ENCODE measurements at places on chromosomes 13 and 19.

DNA sequence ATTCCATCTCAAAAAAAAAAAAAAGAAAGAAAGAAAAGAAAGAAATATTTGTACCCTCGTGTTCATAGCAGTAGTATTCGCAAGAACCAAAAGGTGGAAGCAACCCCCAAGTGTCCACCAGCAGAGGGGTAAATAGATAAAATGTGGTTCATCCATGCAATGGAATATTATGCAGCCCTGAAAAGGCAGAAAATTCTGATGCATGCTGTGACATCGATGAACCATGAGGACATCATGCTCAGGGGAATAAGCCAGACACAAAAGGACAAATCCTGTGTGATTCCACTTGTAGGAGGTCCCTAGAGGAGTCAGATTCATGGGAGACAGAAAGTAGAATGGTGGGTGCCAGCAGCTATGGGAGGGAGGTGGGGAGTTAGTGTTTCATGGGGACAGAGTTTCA is 6.4 kb upstream of the LRRC8E start:
- DNase-seq, result no peak

GRCh38 chr13:41145136-41145908 is 12.7 kb upstream of the KBTBD6 start:
- no peak for DNase-seq

GRCh38 chr19:54431255-54431838 is 16.1 kb downstream of the TTYH1 start:
- DNase-seq, result no peak

DNA sequence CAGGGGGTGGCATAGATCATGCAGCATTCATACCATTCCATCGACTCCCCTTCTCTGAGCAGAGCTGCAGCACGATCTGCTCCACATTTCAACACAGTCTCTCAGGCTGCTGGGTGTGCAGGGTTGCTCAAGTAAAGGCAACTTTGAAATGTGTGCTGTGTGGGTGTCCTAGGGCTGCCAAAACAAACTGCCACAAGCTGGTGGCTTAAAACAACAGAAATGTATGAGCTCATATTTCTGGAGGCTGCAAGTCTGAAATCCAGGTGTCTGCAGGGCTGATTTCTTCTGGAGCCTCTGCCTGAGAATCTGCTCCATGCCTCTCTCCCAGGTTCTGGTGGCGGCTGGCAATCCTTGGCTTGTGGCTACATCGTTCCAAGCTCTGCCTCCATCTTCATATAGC is 63.7 kb upstream of the WDFY2 start:
- DNase-seq, result no peak

GRCh38 chr19:39328046-39328705 is 7.5 kb upstream of the LRFN1 start:
- DNase-seq, result peak; percentile 97

DNA sequence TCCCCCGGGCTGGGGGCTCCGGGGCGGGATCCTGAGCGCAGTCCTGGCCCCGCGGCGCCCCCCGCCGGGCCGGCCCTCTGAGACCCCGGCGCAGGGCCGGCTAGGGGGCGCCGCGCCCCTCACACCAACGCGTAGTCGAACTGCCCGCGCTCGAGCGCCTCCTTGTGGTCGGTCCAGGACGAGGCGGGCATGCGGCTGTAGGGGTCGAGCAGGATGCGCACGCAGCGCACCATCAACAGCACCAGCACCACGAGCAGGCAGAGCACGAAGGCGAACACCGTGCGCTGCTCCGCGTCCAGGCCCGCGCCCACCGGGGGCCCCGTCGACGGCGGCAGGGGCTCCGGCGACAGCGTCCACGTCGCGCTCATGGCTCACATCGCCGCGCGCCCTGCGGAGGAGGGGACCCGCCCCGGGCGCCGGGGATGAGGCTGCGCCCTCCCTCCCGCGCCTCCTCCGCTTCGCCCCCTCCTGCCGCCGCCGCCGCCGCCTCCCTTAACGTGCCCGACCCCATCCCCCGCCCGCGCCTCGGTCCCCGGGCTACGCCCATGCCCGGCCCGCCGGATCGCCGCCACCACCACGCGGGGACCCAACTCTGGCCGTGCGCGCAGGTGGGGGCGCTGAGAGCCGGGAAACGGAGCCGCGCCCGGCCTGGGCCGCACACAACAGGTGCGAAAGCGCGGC is 624 bp downstream of the CTXN1 start:
- peak; percentile 89 for DNase-seq

GRCh38 chr13:26813980-26814348 is 53.4 kb upstream of the GPR12 start:
- DNase-seq, result no peak

GRCh38 chr13:60583911-60584753 is 187.1 kb downstream of the TDRD3 start:
- DNase-seq, result no peak

DNA sequence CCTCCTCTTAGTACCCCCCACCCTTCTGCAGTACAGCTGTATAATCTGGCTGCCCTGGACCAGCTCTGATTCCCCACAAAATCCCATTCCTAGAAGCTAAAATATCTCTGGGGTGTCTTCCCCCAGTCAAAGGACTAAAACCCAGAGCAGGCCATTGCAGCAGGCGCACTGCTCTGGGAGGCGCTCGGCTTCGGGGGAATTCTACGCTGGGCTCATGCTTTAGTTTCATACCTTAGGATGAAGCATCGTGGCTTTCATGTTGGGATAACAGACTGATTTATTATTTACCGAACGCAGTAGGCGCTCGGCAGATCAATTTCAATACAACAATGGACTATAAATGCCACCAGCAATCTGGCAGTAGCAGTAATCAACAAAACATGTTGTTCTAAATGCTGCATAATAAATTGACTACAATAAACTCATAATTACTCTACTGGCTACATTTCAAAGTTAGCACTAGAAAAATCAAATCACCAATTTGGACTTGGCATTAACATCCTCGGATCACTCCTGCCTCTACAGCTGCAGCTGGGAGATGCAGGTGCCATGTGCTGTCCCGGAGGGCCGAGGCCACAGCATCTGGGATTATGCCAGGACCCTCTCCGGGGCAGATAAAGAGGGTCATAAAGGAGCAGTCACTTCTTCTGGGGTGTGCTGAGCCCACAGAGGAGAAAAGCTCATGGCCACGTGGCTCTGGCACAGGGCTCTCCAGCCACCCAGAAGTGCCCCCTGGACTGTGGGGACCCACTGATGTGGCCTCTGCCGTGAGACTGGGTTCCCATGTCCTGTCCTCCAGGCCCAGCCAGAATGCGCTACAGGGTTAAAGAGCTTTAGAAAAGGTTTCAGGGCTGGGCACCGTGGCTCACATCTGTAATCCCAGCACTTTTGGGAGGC is 35.3 kb downstream of the CEBPG start:
- no peak for DNase-seq

GRCh38 chr13:71864094-71864985 is 2.7 kb downstream of the DACH1 start:
- DNase-seq, result peak; percentile 69

DNA sequence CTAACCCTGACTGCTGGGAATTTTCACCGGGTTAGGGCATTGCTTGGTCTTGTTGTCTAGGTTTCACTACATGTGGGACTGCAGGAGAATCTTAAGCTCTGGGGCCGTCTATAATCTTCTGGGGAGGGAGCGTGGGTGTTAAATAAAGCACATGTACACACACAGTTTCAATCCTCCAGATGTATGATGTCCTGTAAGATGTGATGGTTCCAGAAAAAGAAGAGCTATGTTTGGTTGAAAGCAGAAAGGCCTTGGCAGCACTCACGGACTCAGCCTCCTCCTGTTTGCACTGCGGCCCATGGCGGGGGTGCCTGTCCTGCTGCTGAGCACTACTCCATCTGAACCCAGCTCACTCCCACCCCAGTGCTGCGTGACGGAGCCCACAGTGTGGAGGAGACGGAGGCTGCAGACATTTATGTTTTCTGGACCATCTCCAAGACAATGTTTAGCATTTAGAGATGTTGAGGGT is 343.5 kb downstream of the TEX29 start:
- DNase-seq, result no peak

GRCh38 chr19:2500841-2501261 is 24.9 kb downstream of the GADD45B start:
- no peak for DNase-seq

DNA sequence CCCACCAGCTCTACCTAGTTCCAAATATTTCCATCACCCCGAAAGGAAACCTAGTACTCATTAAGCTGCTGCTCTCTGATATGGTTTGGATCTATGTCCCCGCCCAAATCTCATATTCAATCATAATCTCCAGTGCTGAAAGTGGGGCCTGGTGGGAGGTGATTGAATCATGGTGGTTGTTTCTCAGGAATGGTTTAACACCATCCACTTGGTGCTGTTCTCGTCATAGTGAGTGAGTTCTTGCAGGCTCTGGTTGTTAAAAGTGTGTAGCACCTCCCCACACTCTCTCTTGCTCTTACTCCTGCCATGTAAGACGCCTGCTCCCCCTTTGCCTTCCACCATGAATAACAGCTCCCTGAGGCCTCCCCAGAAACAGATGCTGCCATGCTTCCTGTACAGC is 43.4 kb upstream of the MED4 start:
- no peak for DNase-seq

DNA sequence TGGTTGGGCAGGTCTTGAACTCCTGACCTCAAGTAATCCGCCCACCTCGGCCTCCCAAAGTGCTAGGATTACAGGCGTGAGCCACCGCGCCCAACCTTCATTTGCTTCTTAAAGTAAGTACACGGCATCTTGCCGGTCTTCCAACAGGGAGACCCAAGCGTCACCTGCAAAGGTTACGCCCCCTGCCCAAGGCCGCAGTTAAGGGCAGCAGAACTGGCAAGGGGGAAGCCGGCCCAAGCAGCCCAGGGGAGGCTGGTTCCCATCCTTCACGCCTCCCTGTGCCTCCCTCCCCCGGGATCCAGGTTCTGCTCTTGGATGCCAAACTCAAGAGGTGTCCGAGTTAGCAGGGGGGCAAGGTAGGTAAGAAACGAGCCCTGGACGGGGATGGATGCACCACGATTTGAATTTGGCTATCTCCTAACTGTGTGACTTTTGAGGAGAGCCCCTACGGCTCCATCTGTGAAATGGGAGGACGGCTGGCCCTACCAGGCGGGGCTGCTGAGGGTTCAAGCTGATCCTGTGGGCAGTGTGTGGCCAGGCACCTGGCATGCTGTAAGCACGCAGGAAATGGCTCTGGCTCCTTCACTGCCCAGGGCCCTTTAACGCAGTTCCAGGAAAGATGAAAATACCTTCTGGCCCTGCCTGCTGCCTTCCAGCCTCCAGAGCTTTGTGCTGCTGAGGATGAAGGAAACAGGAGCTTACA is 9.0 kb downstream of the RFX1 start:
- no peak for DNase-seq

DNA sequence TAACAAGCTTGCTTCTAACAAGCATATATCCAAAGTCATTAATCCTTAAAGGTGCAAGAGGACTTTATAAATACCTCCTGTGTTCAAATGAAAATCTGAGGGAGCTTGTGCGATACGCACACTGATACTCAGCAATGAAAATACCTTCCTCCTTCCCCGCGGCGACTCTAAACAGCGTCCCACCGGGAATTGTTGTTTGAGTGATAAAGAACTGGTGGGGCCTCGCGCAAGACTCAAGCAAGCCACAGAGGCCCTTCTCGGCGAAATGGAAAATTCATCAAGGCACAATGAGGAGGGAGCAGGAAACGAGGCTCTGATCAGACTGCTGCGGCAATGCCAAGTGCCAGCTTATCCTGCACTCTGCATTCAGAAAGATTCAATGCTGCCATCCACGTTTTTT is 126.7 kb downstream of the ABCC4 start:
- no peak for DNase-seq

DNA sequence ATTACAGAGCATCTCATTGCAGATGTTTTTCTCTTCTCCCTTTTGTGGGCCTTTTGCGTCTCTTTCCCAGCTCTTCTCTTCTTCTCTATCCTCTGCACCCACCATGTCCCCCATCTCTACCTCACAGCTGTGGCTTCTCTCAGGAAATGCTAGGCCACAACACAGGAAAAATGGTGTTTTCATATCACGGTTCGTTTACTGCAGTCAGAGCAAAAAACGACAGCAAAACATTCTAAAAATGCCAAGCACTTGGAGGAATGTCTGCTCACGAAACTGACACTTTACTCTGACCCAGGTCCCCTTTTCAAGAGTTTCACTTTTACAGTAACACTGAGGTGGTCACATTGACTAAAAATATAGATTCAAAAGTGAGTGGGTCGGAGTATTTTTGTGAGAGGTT is 152.2 kb downstream of the DCT start:
- no peak for DNase-seq

- DNase-seq, result no peak
These were observed 3.4 kb upstream of the N4BP2L1 start for GRCh38 chr13:32431361-32431760.

GRCh38 chr13:95298169-95298965 is 2.9 kb downstream of the ABCC4 start:
- no peak for DNase-seq

- no peak for DNase-seq
These were observed 365.2 kb upstream of the SPRY2 start for GRCh38 chr13:80706164-80706471.

- DNase-seq, result no peak
These were observed 81.6 kb downstream of the DOCK9 start for GRCh38 chr13:98896083-98896867.

GRCh38 chr19:48379058-48379457 is 12.3 kb downstream of the KDELR1 start:
- no peak for DNase-seq

DNA sequence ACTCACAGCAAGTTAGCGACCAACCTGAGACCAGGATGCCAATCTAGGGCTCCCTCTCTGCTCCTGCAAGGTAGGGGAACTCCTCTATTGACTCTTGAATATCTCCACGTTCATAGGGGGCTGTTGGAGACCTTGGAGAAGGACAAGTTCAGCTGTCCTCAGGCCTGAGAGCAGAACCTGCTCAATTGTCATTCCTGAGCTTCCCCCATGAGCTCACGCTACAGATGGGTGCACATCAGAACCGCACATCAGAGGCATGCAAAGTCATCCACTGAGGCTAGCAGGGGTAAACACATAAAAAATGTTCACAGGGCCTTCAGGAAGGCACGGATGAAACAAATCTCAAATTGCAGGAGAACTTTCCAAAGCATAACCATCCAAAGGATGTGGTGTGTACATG is 168.8 kb upstream of the ZNF507 start:
- no peak for DNase-seq

DNA sequence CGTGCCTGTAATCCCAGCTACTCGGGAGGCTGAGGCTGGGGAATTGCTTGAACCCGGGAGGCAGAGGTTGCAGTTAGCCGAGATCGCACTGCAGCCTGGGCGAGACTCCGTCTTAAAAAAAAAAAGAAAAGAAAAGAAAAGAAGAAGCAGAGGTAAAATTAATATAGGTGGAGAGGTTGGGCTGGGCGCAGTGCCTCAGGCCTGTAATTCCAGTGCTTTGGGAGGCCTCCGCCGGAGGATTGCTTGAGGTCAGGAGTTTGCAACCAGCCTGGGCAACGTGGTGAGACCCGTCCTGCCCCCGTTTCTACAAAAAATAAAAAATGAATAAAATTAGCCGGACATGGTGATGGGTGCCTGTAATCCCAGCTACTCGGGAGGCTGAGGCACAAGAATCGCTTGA is 912 bp upstream of the TUBA3C start:
- no peak for DNase-seq

Data from mesothelial cell of epicardium (in vitro differentiated cells).